ENCODE measurements at places on chromosomes 7 and 10. TPM values are rescaled to one million over a fixed set of nuclear protein-coding genes. Genes with fewer than 3 reads are reported as not detected.

The OR13A1 gene
- not detected for total RNA-seq

The SMARCD3 gene
- total RNA-seq = 25.6 TPM

The LRRTM3 gene
- not detected for total RNA-seq

The SFXN4 gene
- 14.1 TPM for total RNA-seq

The SLC26A5 gene
- total RNA-seq = not detected

The CH25H gene
- total RNA-seq = not detected

The MYO3A gene
- total RNA-seq = 1.7 TPM

The MRLN gene
- not detected for total RNA-seq

The MAGI2 gene
- 0.06 TPM for total RNA-seq

The SHH gene
- total RNA-seq = 0.86 TPM

The PPP1R9A gene
- 2.6 TPM for total RNA-seq

The FIGNL1 gene
- total RNA-seq = 77.2 TPM

Data from Daoy (cell line).